ENCODE measurements at places on chromosomes 1 and 21.

- no peak for DNase-seq
Observed at GRCh38 chr1:14220811-14221210, 377.7 kb upstream of the KAZN start.

DNA sequence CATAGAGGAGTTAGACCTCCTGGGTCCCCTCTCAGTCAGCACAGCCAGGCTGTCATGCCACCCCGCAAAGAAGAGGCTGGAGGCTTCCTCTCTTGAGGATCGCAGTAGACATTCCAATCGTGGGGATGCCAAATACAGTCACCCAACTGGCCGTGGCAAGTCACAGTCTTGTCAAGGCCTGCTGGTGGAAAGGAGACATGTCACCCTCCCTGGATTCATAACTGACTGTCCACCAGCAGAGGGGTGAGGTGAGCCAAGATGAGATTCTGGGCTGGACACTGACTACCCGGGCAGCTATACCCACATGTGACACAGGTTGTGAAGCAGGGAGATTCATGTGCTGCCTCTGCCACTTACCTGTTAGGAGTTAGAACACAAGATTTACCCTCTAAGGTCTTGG, 123.5 kb upstream of the NGF start:
- DNase-seq, result no peak

DNA sequence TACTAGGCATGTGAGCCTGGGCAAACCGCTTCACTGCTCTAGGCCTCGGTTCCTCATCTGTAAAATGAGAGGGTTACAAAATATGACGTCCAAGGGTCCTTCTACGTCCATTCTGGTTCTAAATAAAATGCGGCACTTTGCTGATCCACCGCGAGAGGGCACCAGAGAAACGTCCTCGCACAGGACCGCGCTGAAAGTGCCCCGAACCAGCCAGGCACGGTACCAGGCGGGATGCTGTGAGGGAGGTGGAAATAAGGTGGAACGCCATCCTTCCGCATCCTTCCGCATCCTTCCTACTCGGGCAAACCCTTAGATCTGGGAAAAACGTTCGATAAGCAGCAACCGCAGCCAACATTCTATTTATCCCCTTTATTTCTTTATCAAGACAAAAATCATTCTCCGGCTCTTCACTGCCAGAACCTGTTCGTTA, 60.3 kb upstream of the KRTAP19-8 start:
- DNase-seq, result peak; percentile 80

- DNase-seq, result no peak
Observed at GRCh38 chr1:224045556-224045955, 68.4 kb upstream of the FBXO28 start.

DNA sequence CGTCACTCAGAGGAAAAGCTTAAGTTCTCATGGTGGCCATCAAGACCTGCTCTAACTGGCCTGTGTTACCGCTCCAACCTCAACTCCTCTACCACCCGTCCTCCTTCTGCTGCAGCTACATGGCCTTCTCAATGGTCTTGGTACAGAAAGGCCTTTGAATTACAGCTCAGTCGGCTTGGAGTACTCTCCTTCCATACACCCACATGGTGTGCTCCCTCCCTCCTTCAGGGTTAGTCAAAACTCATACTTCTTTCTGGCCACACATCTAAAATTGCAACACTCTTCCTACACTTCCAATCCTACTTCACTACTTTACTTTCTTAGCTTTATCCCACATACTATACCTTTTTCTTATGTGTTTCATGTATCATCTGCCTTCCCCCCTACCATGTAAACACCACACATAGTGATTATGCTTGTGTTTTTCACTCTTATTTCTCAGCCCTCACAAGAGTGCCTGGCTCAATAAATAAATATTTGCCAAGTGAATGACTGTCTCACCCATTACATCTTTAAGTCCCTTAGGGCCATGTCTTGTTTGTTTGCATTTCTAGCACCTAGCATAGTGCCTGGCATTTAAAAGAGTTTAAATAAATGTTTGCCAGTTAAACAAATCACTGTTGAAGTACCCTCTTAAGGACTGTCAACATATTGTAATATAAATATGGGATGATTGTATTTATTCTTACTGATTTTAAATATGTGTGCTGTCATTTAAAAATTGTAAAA, 37.6 kb upstream of the HMCN1 start:
- no peak for DNase-seq

DNA sequence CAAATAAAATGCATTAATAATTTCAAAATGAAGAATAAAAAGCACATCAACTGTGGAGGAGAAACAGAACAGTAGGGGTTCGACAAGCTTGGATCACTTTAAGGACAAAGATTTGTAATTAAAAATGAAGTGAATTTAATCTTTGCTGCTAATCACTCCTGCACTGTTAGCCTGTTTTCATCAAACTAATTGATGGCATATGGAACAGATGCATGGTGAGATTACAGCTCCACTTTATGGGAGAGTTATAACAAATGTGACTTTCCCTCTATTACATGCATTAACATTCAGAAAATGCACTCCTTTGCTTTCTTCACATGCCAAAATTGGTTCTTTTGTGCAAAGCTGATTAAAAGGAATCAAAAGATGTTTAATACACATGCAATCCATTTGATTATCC, 207.2 kb upstream of the C21orf91 start:
- no peak for DNase-seq

- DNase-seq, result no peak
Observed at GRCh38 chr1:10795276-10796021, 997 bp downstream of the CASZ1 start.

GRCh38 chr1:199759268-199759730, 268.2 kb upstream of the NR5A2 start:
- no peak for DNase-seq

DNA sequence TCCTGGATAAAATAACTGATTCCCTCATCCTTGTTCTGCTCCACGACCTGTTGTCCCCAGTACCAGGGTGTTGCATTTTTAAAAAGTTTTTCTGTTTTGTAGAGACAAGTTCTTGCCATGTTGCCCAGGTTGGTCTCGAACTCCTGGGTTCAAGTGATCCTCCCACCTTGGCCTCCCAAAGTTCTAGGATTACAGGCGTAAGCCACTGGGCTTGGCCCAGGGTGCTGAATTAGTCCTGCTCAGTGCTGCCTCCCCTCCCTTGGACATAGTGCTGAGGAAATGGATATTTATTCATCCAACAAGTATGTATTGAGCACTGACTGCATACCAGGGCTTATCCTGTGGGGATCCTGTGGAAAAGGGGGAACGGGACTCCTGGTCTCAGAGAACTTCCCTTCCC, 126.4 kb downstream of the PTPRU start:
- no peak for DNase-seq

- peak; percentile 87 for DNase-seq
Observed at GRCh38 chr1:231940116-231940515, 313.5 kb downstream of the DISC1 start.

GRCh38 chr1:162892906-162893611, 32.1 kb upstream of the CCDC190 start:
- no peak for DNase-seq

DNA sequence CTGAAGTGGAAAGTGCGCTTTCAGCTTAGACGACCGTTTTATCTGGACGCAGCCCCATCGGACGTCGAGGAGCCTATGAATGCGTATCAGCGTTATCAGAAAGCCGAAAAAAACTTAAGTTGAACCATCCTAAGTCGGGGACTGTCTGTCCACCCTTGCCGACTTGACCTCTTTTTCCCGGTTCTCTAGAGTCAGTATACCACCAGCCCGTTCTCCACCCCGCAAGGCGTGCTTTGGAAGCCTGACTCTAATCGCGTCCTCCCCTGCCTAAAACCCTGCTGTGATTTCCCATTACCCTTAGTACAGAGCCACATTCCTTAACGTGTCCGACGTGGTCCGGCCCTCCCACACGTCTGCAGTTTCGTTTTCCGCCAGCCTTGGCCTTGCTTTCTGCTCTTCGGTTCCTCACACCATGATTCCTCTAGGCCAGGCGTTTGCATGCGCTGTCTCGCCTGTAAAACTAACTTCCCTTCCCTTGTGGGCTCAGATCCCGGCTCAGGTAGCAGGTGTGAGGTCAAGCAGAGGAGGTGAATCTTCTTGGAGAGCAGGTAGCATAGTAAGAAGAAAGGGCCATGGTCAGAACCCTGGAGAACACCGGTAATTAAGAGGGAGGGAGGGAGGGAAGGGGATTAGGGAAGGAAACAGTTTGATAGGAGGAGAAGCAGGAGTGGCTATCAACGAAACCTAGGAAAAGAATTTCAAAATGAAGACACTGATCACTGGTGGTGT, 865 bp downstream of the ADPRS start:
- DNase-seq, result no peak

GRCh38 chr21:35291034-35291433, 241.9 kb upstream of the RUNX1 start:
- no peak for DNase-seq

- no peak for DNase-seq
Observed at GRCh38 chr1:12458571-12458970, 159.4 kb downstream of the DHRS3 start.

GRCh38 chr1:241591317-241591716, 48.9 kb downstream of the CHML start:
- DNase-seq, result no peak
